ENCODE measurements at places on chromosomes 1 and 21.

DNA sequence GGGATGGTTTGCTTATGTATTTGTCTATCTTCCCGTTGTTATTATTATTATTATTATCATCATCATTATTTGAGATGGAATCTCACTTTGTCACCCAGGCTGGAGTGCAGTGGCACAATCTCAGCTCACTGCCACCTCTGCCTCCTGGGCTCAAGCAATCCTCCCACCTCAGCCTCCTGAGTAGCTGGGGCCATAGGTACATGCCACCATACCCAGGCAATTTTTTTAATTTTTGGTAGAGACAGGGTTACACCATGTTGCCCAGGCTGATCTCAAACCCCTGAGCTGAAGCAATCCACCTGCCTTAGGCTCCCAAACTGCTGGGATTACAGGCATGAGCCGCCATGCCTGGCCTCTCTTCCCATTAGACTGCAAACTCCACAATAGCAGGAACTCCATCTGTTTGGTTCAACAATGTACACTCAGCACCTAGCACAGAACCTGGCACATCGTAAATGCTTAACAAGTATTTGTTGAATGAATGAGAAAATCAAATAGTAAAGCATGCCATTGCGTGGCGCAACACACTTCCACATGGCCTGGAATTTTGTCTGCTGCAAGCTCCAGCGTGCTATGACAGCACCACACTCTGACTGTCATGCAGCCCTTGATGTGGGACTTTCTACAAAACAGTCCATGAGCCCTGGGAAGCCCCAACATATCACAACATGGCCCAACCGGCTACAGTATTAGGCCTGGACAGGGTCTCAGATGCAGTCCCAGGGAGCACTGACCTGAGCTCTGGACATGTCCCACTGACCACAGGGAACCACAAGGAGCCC, 3.8 kb upstream of the TINAGL1 start:
- DNase-seq, result no peak

DNA sequence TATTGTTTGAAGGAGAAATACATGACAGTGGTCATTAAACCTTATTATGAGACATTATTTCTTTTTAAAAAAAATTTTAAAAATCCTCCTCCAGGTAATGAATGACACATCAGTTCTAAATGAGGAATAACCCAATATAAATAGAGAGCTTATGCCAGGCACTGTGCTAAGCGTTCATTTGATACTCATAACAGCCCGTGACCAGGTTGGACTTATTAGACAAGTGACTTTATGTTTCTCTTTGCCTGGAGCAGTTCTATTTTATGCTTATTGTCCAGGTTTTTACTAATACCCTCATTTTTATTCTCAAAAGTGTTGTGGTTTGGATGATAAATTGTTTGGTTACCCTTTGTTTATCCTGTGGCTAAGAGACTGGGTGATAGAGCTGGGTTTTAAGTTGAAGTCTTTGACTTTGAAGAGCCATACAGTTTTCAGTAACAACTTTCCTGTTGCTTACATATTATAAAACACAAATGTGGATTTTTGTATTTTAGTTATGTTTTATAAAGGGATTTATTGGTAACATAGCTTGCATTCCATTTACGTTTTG, 84.2 kb downstream of the RABGAP1L start:
- DNase-seq, result no peak

DNA sequence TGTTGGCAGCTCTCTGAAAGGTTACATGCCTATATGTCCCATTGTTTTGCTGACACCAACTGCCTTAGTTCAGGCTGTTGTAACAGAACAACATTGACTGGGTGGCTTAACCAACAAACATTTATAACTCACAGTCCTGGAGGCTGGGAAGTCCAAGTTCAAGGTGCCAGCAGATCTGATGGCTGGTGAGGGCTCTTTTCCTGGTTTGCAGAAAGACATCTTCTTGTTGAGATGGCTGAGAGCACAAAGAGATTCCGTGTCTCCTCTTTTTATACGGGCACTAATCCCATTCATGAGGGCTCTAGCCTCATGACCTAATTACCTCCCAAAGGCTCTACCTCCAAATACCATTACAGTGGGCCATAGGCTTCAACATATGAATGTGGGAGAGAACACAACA, 10.2 kb upstream of the STMN1 start:
- DNase-seq, result no peak

DNA sequence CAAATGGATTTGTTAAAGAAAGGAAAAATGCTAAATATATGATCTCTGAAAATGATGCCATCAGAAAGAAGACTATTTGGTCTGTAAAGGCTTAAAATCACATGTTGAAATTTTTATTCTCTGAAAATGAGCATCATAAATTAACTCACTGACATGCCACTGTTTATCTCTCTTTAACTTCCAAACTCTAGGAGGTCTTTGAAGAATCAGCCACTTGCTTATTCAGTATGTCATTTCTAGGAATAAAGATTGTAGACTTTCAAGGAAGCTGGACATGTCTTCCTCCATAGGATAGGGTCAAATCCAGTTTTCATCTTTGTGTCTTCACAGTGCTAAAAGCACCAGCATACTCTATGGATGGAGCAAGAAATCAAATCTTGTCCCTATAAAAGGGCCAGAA, 147.6 kb downstream of the FMN2 start:
- DNase-seq, result no peak

DNA sequence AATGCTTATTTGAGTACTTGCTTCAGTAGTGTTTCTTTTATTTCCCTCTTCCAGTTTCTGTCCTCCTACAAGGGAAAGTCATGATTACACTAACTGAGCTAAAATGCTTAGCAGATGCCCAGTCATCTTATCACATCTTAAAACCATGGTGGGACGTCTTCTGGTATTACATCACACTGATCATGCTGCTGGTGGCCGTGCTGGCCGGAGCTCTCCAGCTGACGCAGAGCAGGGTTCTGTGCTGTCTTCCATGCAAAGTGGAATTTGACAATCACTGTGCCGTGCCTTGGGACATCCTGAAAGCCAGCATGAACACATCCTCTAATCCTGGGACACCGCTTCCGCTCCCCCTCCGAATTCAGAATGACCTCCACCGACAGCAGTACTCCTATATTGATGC, 50.3 kb upstream of the LRRC8C start:
- no peak for DNase-seq

GRCh38 chr1:34324879-34325440, 148.3 kb downstream of the C1orf94 start:
- no peak for DNase-seq
